Cortex of kidney (tissue), 1 donor: ENCODE measurements at places on chromosomes 11 and 22.

- no peak for DNase-seq
Measured at GRCh38 chr22:34608540-34609115, 457.3 kb upstream of the ISX start.

- DNase-seq: no peak
Measured at GRCh38 chr11:76234416-76235232, 28.3 kb upstream of the WNT11 start.

GRCh38 chr11:63880403-63880790 is 36.6 kb downstream of the RCOR2 start:
- DNase-seq: no peak

- DNase-seq: no peak
Measured at GRCh38 chr11:92267968-92268367, 43.4 kb downstream of the FAT3 start.

DNA sequence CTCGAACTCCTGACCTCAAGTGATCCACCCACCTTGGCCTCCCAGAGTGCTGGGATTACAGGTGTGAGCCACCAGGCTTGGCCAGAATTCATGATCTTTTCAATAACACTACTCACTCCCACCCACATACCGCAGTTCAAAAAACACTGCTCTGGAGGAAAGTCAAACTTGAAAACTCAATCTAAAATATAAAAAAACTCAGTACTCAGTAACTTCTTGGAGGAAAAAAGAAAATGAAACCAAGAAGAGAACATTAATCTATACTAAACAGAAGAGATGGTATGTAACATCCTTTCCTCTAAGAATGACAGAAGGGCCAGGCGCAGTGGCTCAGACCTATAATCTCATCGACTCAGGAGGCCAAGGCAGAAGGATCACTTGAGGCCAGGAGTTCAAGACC is 58.3 kb downstream of the MRTFA start:
- no peak for DNase-seq

- no peak for DNase-seq
Measured at GRCh38 chr11:133166662-133167061, 365.6 kb downstream of the OPCML start.

DNA sequence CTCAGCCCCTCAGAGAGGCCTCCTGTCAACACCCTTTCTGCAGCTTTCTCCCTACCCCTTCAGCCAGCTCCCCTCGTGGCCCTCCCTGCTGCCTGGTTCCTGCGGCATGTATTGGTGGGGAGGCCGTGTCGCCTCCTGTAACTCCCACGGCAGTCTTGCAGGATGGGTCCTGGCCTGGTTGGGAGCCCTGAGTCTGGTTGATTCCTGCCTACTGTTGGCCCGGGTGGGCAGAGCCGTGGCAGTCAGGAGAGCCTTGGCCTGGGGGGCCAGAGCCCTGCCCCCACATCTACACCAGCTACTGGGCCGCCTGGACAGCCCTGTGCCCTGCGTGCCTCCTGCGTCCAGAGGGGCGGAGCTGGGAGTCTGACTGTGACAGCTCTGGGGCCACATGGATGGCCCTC is 30.3 kb upstream of the GRAMD4 start:
- no peak for DNase-seq

DNA sequence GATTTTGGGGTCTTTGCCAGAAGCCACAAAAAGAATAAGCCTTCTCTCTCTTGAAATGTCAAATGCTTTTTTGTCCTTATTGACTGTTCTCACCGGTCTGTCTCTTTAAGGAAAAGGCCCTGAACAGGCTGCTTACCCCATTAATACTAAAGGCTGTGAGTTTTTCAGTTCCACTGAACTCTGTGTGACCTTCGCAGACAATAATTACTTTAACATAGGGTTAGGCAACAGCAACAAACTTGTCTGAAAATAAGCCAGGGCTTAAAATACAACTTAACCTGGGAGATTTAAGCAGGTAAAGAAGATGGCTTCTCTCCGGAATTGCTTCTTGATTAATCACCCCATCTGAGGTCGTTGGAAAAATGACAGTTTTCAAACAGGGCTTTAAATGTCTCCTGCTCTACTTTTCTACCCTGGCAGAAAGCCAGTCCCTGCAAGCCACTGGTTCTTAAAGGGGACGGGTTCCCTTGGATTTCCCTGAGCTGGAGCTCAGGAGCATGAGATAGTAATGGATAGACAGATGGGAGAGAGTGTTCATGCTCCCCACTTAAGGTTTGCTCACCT is 69.4 kb downstream of the ARL14EP start:
- no peak for DNase-seq

DNA sequence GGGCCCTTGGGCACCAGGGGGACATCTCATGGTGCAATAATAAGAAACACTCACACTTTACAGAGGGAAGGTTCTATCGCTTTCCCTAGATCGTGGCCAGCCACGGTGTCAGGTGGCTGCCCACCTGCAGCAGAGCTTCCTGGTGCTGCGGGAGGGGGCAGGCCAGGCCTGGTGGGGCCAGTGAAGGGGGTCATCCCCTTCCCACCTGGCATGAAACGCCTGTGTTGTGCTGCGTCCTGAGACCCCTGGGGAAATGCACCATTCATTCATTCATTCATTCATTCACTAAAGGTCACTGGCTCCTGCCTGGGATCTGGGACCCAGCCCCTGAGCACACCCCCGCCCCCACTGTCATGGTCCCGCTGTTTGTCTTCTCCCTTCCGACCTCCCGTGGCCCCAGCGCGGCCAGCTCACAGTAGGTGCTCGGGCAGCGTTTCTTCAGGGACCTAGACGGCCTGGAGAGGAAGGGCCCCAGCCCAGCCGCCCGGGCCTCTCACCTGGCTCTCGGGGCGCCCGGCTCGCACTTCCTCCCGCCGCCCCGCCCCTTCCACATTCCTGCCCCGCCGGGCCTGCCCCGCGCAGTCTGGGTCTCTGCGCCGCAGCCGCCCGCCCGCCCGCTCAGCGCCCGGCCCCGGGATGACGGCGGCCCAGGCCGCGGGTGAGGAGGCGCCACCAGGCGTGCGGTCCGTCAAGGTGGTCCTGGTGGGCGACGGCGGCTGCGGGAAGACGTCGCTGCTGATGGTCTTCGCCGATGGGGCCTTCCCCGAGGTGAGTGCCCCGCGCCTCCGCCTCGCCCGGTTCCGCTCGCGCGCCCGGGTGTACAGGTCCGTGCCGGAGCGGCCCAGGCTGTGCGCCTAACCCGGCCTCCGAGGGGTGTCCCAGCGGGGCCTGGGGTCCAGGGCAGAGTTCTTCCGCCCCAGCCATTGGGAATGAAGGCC is at the start of gene RHOD:
Gene RHOD (plus strand): TSS at position 581 of the 938 bp plus-strand sequence. CDS start 56 bp downstream, at position 637.
- DNase-seq: no peak

DNA sequence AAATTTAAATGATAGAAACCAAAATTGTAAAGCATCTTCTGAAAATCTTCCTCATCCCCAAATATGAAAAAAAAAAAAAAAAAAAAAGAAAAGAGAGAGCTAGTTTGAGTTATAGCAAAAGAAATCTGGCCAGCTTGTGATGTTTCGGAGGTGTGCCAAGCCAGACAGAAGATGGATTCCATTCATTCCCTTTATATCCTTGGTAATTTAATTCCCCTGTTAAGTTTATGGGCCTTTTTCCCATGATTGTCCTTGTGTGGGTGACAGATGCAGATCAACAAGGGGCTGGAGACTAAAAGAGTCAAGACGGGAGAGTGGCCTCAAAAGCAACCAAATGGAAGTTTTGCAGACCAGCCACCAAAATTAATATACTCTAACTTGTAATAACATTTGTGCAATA is 47.6 kb upstream of the PARVA start:
- DNase-seq: no peak

- DNase-seq: no peak
Measured at GRCh38 chr11:59573216-59573615, 42.4 kb downstream of the OSBP start.

DNA sequence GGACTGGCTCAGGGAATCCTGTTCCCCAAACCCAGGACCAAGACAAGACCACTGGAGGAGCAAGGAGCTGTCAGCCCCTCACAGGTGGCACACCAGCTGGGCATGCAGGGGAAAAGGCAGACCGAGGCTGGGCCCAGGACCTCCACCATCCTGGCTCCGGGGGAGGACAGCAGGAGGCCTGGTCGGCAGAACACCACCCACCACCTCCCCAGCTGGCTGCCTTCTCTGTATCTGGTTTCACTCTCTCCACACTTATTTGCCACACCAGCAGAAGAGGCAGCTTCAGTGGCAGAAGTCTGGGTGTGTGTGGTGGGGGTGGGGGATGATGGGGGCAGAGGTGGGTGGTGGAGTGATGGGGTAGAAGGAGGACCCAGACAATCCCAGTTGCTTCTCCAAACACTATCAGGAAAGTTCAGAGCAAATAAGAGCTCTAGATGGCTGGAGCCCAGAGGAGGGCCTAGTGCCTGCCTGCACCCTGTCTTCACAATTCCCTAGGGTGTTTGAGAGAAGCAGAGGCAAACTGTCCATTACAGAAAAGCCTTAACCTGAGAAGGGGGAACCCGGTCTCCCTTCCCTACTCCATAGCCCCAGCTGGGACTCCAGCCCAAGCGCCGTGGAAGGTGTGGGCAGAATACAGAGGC is 51.9 kb upstream of the CDON start:
- no peak for DNase-seq

- no peak for DNase-seq
Measured at GRCh38 chr22:50308597-50308935, 1.1 kb upstream of the PLXNB2 start.

DNA sequence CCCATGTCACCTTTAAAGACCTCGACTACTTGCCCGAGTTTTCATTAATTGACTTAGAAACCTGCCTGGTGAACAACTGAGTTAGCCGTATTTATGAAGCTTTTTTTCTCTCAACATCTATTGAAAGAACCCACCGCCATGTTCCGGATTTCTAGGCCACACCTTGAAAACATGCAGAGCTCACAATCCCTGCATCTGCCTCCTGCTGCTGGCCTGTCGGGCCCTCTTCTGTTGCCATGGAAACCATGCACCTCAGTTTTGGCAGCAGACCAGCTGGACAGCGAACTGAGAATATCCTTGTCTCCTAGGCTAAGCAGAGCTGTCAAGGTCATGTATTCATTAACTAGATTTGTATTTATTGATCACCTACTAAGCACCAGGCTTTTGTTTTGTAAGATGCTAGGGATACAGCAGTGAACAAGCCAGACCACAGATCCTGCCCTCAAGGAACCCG is 4.3 kb upstream of the PATZ1 start:
- DNase-seq: no peak

- no peak for DNase-seq
Measured at GRCh38 chr11:74446532-74446938, 20.8 kb downstream of the KCNE3 start.

- DNase-seq: no peak
Measured at GRCh38 chr11:1382831-1383607, 6.7 kb upstream of the BRSK2 start.

GRCh38 chr11:101288392-101288791 is 158.8 kb upstream of the PGR start:
- DNase-seq: no peak

DNA sequence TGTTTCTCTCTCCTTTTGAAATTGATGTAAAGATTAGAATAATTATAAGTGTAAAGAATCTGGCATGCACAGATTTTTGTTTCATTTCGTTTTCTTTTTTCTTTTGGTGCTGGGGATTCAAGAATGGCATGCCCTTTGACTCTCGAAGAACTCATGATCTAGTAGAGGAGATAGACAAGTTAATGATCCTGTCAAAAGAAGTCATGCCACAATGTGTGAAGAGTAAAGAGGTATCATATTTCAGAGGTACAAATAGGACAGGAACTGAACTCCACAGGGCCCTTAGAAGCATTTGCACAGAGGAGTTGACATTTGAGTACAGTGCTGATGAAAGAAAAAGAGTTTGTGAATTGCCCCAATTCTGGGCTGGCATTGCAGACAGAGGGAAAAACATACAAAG is 708.0 kb upstream of the ARHGAP42 start:
- DNase-seq: no peak

DNA sequence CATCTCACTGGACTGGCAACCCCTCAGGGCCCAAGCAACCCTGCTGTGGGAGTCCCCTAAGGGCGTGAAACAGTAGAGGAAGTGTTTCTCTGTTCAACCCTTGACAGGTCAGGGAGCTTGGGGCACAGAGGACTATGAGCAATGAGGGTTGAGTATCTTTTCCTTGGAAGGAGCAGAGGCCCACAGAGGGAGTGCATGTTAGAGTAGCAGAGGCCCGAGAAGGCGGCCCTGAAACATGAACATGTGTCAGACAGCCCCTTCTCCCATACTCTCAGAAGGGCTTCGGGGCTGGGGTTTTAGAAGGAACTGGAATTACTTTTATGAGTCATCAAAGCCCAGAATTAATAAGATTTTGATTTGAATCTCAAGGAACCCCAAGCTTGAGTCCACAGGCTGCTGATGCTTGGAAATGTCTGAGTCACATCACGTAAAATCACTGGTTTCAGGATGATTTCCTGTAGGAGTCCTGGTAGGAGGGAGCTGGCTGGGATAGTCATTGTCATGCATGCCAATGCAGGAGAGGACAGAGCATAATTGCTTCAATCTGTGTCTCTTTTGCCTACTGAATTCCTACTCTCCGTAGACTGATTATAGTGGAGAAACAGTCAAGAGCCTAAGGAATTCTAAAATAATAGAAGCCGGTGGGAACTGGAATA is 22.6 kb downstream of the C11orf71 start:
- DNase-seq: no peak

- DNase-seq: no peak
Measured at GRCh38 chr11:6664551-6664950, 8.9 kb upstream of the DCHS1 start.

DNA sequence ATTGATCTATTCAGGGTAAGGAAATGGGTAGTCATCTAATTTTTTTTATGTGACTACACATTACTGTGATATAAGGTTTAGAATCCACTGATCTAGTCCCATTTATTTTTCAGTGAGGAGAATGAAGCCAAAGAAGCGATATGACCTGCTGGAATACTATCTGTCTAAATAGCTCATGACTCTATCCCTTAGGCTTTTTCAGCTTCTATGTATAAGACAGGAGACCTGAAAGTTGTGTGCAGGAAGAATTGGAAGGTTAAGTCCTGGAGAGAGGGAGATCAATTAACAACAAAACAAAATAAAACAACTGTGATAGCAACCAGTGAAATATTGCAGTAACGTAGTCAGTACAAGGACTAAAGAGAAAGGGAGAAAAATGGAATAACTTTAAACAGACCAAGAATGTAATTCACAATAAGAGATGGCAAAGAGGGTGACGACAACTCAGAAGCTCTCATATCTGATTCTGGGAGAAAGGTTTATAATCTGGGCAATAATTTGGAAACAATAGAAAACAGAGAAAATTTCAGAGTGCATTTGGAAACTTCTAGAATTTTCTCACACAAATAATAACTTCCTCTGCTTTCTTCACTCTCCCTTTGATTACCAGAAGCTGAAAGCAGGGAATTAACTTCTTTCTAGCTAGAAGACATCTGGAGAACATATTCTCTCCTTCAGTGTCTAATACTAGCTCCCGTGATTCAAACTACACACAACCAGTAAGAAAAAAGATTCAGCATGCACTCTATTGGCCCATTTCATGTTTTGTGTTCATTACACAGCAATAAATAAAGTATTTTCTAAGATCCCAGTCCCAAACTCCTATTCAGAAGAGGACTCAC is 19.2 kb upstream of the CASP12 start:
- no peak for DNase-seq

GRCh38 chr11:57377107-57377506 is 3.8 kb downstream of the PRG3 start:
- no peak for DNase-seq

DNA sequence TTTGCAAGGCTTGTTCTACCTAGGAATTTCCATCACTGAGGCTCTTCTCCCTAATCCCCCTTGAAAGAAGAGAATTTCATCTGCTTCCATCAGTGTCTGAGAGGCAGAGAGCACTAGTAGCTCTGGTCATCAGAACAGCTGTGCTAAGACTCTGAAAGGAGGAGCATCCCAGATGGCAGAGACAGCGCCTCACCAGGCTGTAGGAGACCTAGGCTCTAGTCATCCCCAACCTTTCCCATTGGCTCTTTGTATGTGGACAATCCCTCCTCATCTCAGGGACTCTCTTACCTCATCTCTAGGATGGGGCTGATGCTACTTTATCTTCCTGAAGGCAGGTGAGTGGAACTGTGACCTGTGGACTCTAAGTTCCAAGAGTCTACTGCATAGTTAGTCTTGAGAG is 8.8 kb upstream of the OR9I1 start:
- no peak for DNase-seq
